GM12891 (cell line): ENCODE measurements at places on chromosomes 5 and 9.

- no peak for DNase-seq
Measured at GRCh38 chr9:105511446-105511845, 46.5 kb upstream of the FKTN start.

DNA sequence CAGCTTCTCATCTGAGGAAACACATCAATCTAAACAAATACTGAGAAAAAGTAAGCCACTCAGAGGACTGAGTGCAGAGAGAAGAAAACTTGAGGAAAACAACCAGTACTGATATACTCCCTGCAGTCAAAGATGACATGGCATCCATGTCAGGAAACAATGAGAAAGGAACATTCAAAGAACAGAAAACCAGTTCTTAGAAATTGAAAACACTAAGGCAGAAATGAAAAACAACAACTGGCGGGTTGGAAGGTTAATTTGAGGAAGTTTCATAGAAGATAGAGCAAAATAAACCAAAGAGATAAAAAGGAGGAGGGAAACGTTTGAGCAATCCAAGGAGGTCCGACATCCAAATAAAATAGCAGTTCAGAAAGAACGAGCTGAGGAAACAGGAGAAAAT, 475.2 kb downstream of the HINT1 start:
- DNase-seq, result no peak

DNA sequence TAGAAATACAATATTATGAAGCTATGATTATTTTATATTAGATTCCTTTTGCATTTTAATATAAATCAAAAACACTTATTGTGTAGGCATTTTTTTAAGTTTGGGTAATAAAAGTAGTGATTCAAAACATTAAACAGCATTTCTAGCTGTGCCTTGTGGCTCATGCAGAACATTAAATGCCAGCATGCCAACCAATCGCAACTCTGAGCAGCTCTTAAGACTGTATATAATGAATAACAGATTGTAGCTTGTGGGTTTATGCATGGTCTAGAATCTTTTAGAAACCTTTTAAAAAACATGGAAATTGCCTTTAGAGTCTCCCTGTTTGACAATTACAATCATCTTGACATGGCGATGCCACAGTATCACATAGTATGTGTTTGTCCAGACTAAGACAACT, 903.8 kb downstream of the EFNA5 start:
- no peak for DNase-seq

GRCh38 chr5:91401175-91401574, 18.1 kb upstream of the ARRDC3 start:
- DNase-seq, result no peak

DNA sequence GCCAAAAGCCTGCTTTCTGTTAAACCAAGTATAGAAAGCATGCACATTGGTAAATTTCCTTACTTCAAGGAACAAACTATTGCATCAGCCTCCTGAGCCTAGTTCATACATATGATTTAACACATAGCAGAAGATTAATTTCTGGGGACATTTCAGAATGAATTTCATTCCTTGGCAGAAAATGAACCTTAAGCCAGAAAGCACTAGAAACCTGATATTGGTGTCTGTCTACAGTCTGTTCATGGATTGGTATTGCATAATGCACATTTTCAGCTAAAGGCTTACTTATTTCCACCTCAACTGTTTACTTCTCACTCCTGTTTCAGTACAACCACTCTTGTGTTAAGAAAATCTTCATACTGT, 1471.8 kb upstream of the NUDT12 start:
- DNase-seq, result no peak
